ENCODE measurements at places on chromosomes 3 and 15.

GRCh38 chr15:99450896-99451358 lies 114.9 kb upstream of the MEF2A start:
- no peaks in the 10 kb centered on the region for H3K36me3 ChIP-seq
- H3K4me1 ChIP-seq = peaks cover 46% of the 10 kb centered on the region
- H3K27me3 ChIP-seq = no peaks in the 10 kb centered on the region
- DNase-seq = peak; percentile 90
- H3K27ac ChIP-seq = peak overlapping the region; percentile 55
- peak overlapping the region; percentile 52 for H3K4me3 ChIP-seq

DNA sequence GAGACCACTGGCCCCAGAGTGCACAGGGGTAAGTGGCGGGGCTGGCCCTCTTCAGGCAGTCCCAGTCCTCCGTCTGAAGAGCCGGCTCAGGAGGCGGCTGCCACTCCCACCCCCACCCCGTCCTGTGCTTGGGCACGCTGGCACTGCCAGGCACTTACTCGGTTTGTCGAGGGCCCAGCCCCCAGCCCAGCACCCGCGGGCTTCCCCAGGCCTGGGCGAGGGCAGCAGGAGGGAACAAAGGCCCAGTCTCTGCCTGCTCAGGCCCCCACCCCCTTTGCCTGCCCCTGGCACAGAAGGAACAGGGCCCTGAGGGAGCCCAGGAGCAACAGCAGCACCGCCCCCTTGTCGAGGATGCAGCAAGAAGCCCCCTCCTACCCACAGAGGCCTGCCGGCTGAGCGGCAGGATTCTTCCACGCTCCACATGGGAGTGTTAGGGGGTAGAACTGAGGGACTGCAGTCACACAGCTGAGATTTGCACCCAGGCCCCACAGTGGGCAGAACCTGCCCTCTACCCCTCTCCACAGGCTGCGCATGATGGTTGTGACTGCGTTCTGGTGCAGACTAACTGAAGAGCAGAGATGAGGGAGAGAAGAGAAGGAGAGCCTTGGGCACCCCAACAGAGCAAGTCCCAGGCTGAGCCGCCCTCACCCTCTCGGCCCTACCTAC lies 8.9 kb downstream of the DUSP7 start:
- no peak for DNase-seq
- H3K27me3 ChIP-seq = no peaks in the 10 kb centered on the region
- H3K27ac ChIP-seq = no peak overlapping the region
- H3K36me3 ChIP-seq = peaks cover 18% of the 10 kb centered on the region
- H3K4me3 ChIP-seq = no peak overlapping the region
- H3K4me1 ChIP-seq = peaks cover 25% of the 10 kb centered on the region

DNA sequence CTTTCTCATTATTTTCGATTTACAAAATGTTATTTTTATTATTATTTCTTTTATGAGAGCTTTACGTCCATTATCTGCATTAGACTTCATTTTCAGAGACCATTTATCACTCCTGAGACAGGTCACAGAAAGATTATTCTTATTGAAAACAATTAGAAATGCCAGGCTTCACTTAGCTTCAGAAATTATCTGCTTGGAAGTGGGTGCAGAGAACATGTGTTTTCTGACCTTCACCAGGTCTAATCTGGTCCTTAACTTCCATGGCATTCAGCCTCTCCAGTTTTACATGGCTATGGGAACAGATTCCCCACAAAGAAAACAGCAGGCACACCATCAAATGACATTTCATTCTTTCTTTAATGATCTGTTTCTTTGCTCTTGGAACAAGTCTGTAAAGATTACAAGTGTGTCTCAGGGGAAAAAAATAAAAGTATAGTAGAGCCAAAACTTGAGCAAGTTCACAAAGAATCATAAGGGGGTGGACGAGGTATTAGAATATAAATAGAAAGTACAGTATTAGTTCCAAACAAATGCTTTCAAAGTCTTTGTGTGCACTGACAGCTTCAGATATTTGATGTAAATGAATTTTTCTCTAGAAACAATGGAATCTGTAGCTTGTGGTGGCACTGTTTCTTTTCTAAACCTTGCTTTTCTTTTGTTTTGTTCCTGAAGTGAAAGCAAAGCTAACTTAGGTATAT lies 294.2 kb upstream of the MEIS2 start:
- no peak overlapping the region for H3K27ac ChIP-seq
- no peaks in the 10 kb centered on the region for H3K4me1 ChIP-seq
- H3K4me3 ChIP-seq = no peak overlapping the region
- no peak for DNase-seq

DNA sequence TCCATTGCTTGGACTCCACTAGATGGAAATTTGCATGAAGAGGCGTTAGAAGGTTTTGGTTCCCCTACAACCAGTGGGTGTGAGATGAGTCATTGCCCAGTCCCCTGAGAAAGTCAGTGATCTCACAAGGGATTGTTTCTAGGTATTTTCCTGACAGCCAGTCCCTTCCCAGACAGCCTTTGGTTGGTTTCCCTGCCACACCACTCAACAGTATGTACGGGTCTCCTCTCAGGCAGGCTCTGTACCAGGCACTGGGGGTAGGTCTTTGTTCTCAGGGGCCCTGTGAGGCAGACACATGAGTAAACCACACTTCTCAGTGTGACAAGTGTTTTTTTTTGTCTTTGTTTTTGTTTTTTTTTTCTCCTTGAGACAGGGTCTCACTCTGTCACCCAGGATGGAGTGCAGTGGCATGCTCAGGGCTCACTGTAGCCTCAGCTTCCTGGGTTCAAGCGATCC lies 4.0 kb downstream of the LAMP3 start:
- H3K36me3 ChIP-seq = peaks cover 14% of the 10 kb centered on the region
- no peaks in the 10 kb centered on the region for H3K27me3 ChIP-seq
- H3K4me1 ChIP-seq = peaks cover 39% of the 10 kb centered on the region
- H3K27ac ChIP-seq = peak overlapping the region; percentile 79
- DNase-seq = peak; percentile 74

DNA sequence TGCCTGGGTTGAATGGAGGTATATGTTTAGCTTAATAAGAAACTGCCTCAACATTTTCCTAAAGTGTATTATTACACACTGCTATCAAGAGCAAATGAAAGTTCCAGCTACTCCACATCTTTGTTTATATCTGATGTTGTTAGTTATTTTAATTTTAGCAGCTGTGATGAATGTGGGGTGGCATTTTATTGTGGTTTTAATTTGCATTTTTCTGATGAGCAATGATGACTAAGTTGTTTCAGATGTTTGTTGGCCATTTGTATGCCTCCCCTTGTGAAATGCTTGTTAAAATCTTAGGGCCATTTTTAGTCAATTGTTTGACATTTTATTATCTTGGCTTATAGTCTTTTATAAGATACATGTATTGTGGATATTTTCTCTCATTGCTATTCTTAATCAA lies 260.4 kb upstream of the SLCO3A1 start:
- H3K4me3 ChIP-seq = no peak overlapping the region
- peaks cover 16% of the 10 kb centered on the region for H3K27me3 ChIP-seq
- H3K36me3 ChIP-seq = no peaks in the 10 kb centered on the region
- peaks cover 10% of the 10 kb centered on the region for H3K4me1 ChIP-seq

- no peaks in the 10 kb centered on the region for H3K27me3 ChIP-seq
- H3K4me1 ChIP-seq = no peaks in the 10 kb centered on the region
- DNase-seq = no peak
- no peak overlapping the region for H3K4me3 ChIP-seq
- no peak overlapping the region for H3K27ac ChIP-seq
Observed at GRCh38 chr3:162597226-162597625, 1100.6 kb downstream of the OTOL1 start.

- H3K4me1 ChIP-seq = no peaks in the 10 kb centered on the region
- H3K27ac ChIP-seq = no peak overlapping the region
Observed at GRCh38 chr3:161893972-161894371, 397.4 kb downstream of the OTOL1 start.

- H3K4me1 ChIP-seq = no peaks in the 10 kb centered on the region
- no peak overlapping the region for H3K27ac ChIP-seq
- no peak overlapping the region for H3K4me3 ChIP-seq
- no peak for DNase-seq
Observed at GRCh38 chr3:150359381-150359780, 48.7 kb upstream of the TSC22D2 start.

GRCh38 chr15:78351539-78351938 lies 11.4 kb downstream of the CRABP1 start:
- no peak overlapping the region for H3K27ac ChIP-seq
- no peaks in the 10 kb centered on the region for H3K4me1 ChIP-seq
- peaks cover 4% of the 10 kb centered on the region for H3K27me3 ChIP-seq
- DNase-seq = no peak
- no peak overlapping the region for H3K4me3 ChIP-seq

DNA sequence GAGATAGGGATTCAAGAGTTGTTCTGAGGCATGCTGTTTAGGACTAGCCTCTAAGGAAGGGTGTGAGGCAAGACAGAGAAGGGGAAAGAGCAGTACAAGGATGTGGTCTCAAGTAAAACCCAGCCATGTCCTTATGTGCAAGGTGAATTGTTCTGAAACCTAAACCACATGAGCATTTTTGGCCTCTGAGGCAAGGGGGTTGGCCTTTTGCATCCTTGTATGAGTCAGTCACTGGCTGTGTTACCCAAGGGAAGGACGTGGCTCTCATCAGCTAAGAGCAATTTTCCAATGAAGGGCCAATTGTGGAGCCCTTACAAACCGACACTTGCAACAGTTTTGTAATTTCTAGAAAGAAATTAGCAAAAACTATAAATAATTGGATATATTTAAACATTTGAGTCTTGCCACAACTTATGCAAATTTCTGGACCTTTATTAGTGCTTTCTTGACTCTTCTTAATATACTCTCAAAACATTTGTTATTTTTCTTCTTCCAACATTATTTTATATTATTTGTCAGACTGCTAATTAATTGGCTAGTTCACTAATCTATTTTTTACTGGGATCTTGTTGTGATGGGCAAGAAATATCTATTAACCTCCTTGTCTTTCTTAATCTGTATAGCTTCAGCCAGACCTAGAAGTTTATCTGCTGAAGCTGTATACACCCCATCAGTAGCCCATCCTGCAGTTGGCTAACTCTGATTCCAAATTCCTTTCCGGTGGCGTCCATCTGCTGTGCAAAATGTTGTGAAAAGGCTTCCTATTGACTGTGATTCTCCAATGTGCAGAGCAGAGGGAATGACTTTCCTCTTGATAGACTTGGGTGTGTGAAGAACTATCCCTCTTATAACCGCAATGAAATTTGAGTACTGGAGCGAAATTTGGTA lies 97.7 kb upstream of the P2RY1 start:
- H3K4me3 ChIP-seq = no peak overlapping the region
- peaks cover 4% of the 10 kb centered on the region for H3K4me1 ChIP-seq
- H3K27me3 ChIP-seq = peaks cover 1% of the 10 kb centered on the region

GRCh38 chr3:190847436-190847835 lies 15.1 kb downstream of the GMNC start:
- no peaks in the 10 kb centered on the region for H3K4me1 ChIP-seq
- no peak overlapping the region for H3K4me3 ChIP-seq
- no peak for DNase-seq
- H3K36me3 ChIP-seq = no peaks in the 10 kb centered on the region
- H3K27me3 ChIP-seq = no peaks in the 10 kb centered on the region

DNA sequence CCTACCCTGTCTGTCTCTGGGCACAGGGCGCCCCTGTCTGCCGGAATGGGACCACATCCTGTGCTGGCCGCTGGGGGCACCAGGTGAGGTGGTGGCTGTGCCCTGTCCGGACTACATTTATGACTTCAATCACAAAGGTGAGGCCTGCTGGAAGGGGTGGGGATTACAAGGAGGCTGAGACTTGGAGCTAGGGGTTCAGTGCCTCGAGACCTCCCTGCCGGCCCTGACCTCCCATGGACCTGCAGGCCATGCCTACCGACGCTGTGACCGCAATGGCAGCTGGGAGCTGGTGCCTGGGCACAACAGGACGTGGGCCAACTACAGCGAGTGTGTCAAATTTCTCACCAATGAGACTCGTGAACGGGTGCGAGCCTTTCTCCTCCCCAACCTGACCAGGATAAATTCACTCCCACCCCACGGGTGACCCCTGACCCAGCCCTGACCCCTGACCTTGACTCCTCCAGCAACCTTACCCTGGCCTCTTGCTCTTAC lies 20.4 kb downstream of the PTH1R start:
- H3K4me3 ChIP-seq = no peak overlapping the region
- no peak overlapping the region for H3K27ac ChIP-seq
- no peaks in the 10 kb centered on the region for H3K4me1 ChIP-seq
- H3K27me3 ChIP-seq = peaks cover 28% of the 10 kb centered on the region

GRCh38 chr3:179093807-179094206 lies 22.2 kb upstream of the ZMAT3 start:
- no peaks in the 10 kb centered on the region for H3K36me3 ChIP-seq
- H3K4me1 ChIP-seq = peaks cover 14% of the 10 kb centered on the region
- no peak overlapping the region for H3K27ac ChIP-seq
- H3K27me3 ChIP-seq = peaks cover 2% of the 10 kb centered on the region

DNA sequence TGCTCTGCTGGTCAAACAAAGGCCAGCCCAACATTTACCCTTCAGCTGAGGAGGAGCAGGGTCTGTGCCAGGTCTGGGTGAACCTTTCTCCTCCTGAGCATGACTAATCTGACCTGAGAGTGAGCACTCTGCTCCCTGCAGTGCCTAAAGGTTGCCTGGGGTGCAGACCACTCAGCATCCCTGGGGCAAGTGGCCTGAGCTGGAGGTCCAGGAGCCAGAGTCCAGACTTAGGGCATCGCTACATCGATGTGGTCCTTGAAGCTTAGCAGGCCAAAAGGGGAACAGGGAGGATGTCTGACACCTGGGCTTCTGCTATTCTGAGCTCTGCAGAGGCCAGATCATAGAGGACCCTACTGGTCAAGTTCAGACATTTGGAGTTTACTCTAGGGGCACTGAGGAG lies 119.1 kb downstream of the FAM43A start:
- no peaks in the 10 kb centered on the region for H3K36me3 ChIP-seq
- H3K4me3 ChIP-seq = no peak overlapping the region
- peaks cover 5% of the 10 kb centered on the region for H3K27me3 ChIP-seq
- DNase-seq = no peak
- H3K4me1 ChIP-seq = no peaks in the 10 kb centered on the region
- H3K27ac ChIP-seq = no peak overlapping the region

GRCh38 chr3:193757457-193757856 lies 164.4 kb downstream of the OPA1 start:
- H3K36me3 ChIP-seq = no peaks in the 10 kb centered on the region
- peaks cover 22% of the 10 kb centered on the region for H3K27me3 ChIP-seq
- H3K4me1 ChIP-seq = no peaks in the 10 kb centered on the region

- H3K4me3 ChIP-seq = no peak overlapping the region
- no peak overlapping the region for H3K27ac ChIP-seq
- H3K36me3 ChIP-seq = no peaks in the 10 kb centered on the region
- no peaks in the 10 kb centered on the region for H3K27me3 ChIP-seq
- no peaks in the 10 kb centered on the region for H3K4me1 ChIP-seq
- DNase-seq = no peak
Observed at GRCh38 chr3:23264413-23264812, 61.3 kb downstream of the UBE2E2 start.

- H3K4me1 ChIP-seq = no peaks in the 10 kb centered on the region
- no peak overlapping the region for H3K27ac ChIP-seq
- no peak overlapping the region for H3K4me3 ChIP-seq
- H3K36me3 ChIP-seq = no peaks in the 10 kb centered on the region
- no peaks in the 10 kb centered on the region for H3K27me3 ChIP-seq
Observed at GRCh38 chr3:175335229-175335628, 476.1 kb downstream of the NAALADL2 start.

- no peaks in the 10 kb centered on the region for H3K4me1 ChIP-seq
- no peak overlapping the region for H3K4me3 ChIP-seq
- DNase-seq = no peak
- no peaks in the 10 kb centered on the region for H3K36me3 ChIP-seq
- H3K27me3 ChIP-seq = no peaks in the 10 kb centered on the region
Observed at GRCh38 chr3:193010191-193010590, 92.5 kb upstream of the MB21D2 start.

- peaks cover 7% of the 10 kb centered on the region for H3K36me3 ChIP-seq
- H3K4me1 ChIP-seq = no peaks in the 10 kb centered on the region
- H3K27me3 ChIP-seq = no peaks in the 10 kb centered on the region
- no peak overlapping the region for H3K4me3 ChIP-seq
Observed at GRCh38 chr15:51926809-51927208, 44.8 kb downstream of the LEO1 start.

GRCh38 chr3:113626503-113627371 lies 69.7 kb downstream of the USF3 start:
- H3K27ac ChIP-seq = peak overlapping the region; percentile 66
- H3K36me3 ChIP-seq = peaks cover 33% of the 10 kb centered on the region
- DNase-seq = peak; percentile 44
- H3K4me3 ChIP-seq = no peak overlapping the region
- no peaks in the 10 kb centered on the region for H3K4me1 ChIP-seq

Measured in activated CD8-positive, alpha-beta T cell treated with anti-CD3 and anti-CD28 coated beads for 36 hours (primary cell).